ENCODE measurements at places on chromosomes 4 and X. TPM values are rescaled to one million over a fixed set of nuclear protein-coding genes. Genes with fewer than 3 reads are reported as not detected.
A peak's percentile ranks its signal among the peaks of the same experiment; 100 is the strongest.

PARM1 gene
- 10.4 TPM for polyA plus RNA-seq

TASL gene
- 8.1 TPM for polyA plus RNA-seq

IL9R gene
- polyA plus RNA-seq, result 12.7 TPM

COL25A1 gene
- not detected for polyA plus RNA-seq

USP26 gene
- not detected for polyA plus RNA-seq

DNA sequence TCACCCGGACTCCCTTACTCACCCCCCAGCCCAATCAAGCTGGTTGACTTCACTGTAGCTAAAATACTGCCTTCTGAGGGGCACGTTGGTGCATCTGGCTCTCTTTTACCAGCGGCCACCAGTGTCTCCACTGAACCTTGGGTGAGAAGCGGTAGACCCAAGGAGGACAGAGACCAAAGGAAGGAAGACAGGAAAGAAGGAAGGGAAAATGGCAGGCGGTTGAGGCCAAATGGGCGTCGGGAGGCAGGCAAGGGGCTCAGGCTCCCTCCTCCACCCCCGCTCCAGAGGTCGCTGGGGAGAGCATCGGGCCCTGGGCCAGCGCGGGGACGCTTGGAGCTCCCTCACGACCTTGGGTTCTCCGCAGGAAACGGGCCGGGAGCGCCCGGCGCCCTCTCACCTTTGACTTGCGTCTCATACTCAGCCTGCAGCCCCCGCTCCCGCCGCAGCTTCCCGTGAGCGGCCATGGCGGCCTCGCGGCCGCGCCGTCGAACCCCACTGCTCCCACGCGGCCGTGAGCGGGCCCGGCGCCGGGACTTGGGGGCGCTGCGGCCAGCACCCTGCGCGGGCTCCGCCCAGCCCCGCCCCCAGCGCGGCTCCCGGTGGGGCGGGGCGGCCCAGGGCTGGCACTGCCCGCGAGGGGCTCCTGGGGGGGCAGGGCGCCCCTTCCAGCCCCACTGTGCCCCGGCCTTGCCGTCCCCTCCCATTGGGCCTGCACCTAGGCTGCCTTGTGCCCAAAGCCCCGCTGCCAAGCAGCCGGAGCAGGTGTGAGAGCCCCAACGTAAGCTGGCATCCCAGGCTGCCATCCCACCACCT, at the start of gene ARHGAP4:
Gene ARHGAP4 (minus strand): TSS at position 526 of the 813 bp plus-strand sequence. CDS start 62 bp downstream, at position 464.
- peak; percentile 70 for DNase-seq

DNA sequence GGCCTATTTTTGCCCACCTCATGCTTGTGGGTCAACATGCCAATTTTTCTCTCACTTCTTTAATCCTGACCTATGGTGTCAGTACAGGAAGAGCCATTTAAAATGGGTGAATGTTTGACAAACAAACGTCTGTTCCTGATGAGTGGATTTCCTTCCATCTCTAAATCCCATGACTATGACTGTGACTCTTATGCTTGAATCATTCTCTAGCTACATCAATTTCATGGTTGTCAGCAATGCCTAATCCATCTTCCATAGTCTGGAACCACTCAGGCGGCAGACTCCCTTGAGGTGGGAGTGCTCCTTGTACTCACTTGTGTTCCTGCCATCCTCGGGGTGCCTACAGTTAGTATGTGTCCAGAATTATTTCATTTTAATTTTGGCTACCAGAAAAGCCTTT, 194.9 kb upstream of the RPS6KA3 start:
- DNase-seq, result no peak

- no peak for DNase-seq
These were observed 1008.5 kb upstream of the LCORL start for GRCh38 chr4:19030048-19030447.

- no peak for DNase-seq
These were observed 34.9 kb downstream of the HMX1 start for GRCh38 chr4:8836664-8837171.

- no peak for DNase-seq
These were observed 53.4 kb downstream of the GPAT3 start for GRCh38 chr4:83589279-83589678.

- no peak for DNase-seq
These were observed 459.6 kb downstream of the AFF2 start for GRCh38 chrX:148960060-148960459.

- DNase-seq, result no peak
These were observed 868.5 kb upstream of the SLIT2 start for GRCh38 chr4:19382993-19383756.

GRCh38 chr4:8592366-8593263, at the start of gene CPZ:
Gene CPZ (plus strand): TSS chr4:8592765. CDS start chr4:8592834, 69 bp downstream.
- no peak for DNase-seq

Measured in B cell (primary cell).